ACHN (cell line): ENCODE measurements at places on chromosomes 2 and 18.
A peak's percentile ranks its signal among the peaks of the same experiment; 100 is the strongest.

DNA sequence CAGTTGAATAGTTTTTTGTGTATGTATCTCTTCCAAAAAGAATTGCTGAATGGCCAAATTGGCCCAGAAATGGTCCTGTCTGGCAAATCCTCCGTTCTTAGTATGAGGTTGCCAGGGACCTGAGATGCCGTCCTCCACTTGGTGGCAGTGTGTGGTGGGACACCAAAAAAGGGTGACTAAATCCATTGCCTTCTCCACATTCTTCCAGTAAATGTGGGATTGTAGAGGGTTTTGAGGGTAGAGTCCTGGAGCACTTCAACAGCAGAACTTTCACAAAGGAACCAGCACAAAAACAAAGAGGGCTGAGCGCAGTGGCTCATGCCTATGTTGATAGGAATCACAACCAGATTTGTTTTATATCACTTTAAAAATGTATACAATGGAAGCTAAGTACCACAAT, 199.9 kb downstream of the BCL2 start:
- peak; percentile 46 for DNase-seq

DNA sequence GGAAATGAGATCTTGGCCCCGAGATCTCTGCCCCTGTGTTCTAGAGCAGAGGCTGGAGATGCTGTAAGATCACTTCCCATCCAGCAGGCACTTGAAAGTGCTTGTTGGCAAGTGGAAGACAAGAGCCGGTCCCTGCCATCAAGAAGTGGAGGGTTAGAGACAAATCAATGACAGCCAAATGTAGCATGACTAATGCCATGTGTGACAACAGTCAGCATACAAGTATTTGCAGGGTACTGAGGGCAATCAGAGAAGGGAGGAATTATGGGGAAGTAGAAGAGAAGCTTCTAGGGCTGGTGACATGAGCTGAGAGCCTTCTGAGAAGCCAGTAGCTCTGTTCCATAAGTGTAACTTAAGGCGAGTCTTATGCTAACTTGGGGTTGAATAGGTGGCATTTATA, 58.6 kb downstream of the TMEM17 start:
- DNase-seq, result no peak

DNA sequence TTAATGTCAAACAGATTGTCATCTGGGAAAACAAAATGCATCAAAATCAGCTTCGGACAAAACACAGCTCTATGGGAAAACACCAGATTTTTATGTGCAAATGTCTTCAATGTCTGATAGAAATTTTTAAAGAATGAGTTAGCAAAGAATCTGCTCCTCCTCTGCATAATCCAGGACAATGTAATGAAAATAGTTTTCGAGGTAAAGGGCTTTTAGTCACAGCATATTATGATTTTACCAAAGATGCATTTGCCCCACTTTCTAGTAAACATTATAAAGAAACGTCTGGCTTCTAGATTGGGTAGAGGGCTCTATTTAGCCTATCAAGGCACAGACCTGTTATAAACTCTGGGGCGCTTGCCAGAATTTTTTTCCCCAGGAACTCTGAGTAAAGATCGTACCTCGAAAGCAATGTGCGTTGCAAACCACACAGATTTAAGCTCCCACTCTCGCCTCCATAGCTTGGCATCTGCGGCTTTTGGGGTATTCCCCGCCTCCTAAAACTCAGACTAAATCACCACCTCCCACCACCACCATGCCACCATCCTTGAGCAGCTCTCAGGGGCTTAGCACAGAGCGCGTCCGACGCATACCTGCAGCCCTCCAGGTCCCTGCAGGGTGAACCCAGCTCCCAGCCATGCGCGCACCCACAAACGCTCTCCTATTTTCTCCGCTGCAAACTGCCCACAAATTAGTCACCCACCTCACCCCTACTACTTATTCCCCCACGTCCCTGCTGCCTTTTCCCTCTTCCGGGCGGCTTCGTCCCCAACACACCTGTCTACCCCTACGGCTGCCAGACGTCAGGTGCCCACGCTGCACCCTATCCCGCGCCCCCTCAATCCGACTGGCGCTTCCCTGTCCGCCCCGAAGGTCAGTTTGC, 829 bp downstream of the ACVR1C start:
- DNase-seq, result peak; percentile 7

- no peak for DNase-seq
Observed at GRCh38 chr2:104919127-104919526, 65.2 kb downstream of the POU3F3 start.

DNA sequence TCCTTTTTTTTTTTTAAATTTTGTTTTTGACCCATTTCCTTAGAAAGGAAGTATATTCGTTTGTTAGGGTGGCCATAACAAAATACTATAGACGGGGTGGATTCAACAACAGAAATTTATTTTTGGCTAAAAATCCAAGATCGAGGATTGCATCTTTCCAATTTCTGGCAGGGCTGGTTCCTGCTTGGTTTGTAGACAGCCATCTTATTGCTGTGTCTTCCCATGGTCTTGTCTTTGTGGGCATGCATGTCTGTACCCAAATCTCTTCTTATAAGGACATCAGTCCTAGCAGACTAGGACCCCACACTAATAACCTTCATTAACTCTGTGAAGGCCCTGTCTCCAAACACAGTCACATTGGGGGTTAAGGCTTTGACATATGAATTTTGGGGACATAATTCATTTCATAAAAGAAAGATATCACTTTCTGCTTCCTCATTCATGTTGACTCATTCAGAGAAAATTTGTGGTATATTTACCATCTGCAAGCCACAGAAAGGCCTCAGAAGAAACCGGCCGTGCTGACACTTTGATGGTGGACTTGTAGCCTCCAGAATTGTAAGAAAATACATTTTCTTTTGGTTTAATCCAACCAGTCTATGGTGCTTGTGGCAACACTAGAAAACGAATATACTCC, 262.1 kb downstream of the LPIN1 start:
- peak; percentile 48 for DNase-seq

- DNase-seq, result no peak
Observed at GRCh38 chr2:52940101-52940500, 827.5 kb upstream of the CHAC2 start.

GRCh38 chr18:9648431-9649163, 34.2 kb upstream of the PPP4R1 start:
- no peak for DNase-seq

DNA sequence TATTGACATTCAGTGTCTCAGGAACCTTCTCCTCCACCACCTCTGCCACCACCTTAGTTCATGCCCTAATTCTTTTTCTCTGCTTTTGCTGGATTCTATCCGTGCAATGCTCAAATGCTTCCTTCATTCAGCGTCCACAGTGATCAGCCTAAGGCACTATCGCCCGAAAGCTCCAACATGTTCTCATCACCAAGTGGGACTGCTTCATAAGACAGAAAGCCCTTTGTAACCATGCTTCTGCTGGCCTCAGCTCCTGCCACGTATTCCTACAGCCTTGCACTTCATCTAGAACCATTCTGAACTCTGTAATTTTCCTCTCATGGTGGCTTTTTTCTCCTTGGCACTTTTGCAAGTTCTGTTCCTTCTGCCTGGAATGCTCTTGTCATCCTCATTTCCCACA, 222.9 kb downstream of the HNMT start:
- DNase-seq, result no peak
